Pulmonary artery endothelial cell (primary cell): ENCODE measurements at places on chromosomes 5 and 9. TPM values are rescaled to one million over a fixed set of nuclear protein-coding genes. Genes with fewer than 3 reads are reported as not detected.

DNA sequence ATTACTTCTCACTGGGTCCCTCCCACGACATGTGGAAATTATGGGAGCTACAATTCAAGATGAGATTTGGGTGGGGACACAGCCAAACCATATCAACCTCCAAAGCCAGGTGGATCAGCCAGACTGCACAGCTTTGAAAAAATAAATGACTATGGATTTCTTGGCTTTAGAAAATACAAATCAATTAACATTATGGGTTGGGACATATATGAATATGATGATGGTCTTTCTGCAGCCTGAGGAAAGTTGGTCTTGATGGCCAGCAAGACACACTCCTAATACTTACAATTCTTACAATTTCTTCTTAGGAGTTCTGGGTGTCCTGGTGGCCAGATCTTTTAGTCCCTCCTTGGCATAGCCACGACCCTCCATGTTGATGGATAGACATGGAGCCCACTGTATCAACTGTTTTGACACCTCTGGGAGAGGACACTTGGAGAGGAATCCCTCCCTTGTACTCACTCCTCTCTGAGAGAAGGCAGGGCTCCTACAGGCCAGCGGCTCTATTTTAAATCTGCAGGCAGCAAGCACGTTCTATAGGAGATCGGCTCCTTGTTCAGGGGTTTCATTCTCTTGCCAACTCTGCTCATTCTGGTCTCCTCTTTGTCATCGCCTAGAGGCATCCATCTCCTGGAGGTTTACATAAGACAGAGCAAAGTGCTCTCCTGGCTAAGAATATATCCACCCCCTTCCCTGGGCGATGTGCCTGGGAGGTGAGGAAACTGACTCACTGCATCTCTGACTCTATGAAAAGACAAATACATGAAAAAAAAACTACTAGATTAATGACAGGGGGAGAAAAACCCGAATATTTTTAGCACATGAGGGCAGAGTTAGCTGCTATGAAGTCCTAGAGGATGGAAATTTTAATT lies 145.9 kb downstream of the CARTPT start:
- DNase-seq, result no peak

GRCh38 chr5:23014266-23014665 lies 161.1 kb upstream of the CDH12 start:
- DNase-seq, result no peak

Gene CDC14B
- 0.53 and 3.3 TPM in 2 replicates for total RNA-seq

Gene SLC25A48
- total RNA-seq, result not detected in 2 replicates

DNA sequence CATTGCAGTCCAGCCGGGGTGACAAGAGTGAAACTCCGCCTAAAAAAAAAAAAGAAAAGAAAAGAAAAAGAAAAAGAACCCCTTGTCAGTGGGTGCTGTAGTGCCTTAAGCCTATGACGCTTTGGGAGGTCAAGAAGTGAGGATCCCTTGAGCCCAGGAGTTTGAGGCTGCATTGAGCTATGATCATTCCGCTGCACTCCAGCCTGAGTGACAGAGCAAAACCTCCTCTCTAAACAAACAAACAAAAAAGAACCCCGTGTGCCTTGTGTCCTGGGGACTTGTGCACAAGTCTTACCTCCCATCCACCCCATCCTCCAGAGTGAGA lies 33.5 kb upstream of the STXBP1 start:
- no peak for DNase-seq

Gene C9
- 0.25 TPM in 1 of 2 replicates, not detected in the other for total RNA-seq
